Cardiac septum (tissue), 1 donor: ENCODE measurements at places on chromosomes 7 and 10.

DNA sequence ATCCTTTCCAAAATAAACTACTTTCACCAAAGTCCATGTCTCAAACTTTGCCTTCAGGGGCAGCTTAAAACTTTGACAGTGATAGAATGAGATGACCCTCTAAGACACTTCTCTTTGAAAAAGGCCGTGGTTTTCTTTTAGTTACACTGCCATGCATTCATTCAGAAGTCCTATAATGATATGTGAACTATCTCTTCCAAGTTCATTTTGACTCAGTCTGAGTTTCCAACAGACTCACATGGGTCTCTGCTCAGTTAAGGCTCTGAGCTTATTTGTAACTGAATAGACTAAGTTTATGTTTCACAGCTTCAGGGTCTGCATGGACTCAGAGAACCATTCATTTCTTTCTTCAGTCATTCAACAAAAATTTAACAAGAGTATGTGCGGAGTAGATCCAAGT lies 208.9 kb upstream of the PRSS1 start:
- no peak for DNase-seq

DNA sequence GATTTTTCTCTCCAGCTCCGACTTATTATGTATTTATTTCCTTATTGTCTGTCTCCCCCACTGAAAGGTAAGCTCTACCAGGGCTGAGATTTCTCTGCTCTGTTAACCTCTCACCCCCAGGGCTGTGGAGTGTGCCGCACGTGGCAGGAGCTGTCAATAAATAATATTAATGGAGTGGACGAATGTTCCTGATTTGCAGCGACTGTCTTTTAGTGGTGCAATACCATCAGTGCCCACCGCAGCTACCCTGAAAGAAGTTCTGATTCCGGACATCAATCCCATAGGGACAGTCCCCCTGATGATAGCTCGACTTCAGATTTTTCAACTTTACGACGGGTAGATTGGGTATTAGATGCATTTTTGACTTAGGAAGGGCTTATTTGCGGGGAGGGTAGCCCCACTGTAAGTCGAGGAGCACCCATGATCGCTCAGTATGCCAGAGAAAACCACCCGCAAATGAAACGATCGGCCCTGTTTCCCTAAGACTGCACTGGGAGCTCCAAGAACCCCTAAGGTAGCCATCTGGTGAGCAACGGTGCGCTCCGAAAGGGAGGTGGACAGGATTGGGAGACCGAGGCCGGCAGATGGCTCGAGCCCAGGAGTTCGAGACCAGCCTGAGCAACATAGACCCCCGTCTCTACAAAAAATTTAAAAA lies 986 bp upstream of the PPP2R2D start:
- DNase-seq = no peak

DNA sequence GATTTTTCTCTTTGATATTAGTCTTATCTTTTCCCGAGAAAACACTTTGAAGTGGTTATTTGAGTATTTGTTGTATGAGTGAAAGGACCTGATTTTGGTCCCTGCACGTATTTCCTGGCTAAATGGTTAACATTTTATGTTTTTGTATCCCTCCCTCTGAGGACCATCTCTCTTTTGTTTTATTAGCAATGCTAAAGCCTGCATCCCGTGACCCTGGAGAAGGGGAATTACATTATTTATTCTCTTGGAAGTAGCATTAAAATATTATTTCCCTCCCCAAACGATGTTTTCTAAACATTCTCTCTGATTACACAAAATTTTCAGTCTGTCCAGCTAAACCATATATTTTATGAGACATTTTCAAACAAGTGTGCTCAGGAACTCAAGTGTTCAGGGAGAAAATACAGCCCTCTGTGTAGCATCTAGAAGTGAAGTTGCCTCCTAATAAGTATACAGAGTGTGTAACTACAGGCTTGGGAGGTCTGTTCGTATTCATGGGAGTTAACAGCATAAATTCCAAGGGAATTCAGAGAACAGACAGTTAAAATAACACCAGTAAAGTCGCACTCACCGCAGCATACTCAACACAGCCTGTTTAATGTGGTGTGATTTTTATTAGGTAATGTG lies 163.8 kb upstream of the NPVF start:
- DNase-seq = no peak

GRCh38 chr10:11017570-11018431 lies at the start of gene CELF2:
Gene CELF2 (plus strand): TSS chr10:11017872. CDS start chr10:11018090, 218 bp downstream.
- peak; percentile 84 for DNase-seq

DNA sequence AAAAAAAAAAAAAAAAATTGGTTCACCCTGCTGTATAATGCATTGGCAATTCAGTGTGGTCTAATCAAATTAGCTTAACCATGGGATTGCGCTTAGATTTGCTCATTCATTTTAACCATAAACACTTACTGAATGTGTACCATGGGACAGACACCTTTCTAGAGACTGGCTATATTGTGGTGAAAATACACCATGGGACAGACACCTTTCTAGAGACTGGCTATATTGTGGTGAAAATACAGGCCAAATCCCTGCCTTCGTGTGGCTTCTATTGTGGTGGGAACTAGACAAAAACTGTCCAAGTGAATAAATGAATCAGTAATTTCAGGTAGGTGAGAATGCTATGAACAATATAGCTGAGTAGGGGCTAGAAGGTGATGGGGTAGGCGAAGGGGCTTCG lies 10.2 kb upstream of the REPIN1 start:
- no peak for DNase-seq

DNA sequence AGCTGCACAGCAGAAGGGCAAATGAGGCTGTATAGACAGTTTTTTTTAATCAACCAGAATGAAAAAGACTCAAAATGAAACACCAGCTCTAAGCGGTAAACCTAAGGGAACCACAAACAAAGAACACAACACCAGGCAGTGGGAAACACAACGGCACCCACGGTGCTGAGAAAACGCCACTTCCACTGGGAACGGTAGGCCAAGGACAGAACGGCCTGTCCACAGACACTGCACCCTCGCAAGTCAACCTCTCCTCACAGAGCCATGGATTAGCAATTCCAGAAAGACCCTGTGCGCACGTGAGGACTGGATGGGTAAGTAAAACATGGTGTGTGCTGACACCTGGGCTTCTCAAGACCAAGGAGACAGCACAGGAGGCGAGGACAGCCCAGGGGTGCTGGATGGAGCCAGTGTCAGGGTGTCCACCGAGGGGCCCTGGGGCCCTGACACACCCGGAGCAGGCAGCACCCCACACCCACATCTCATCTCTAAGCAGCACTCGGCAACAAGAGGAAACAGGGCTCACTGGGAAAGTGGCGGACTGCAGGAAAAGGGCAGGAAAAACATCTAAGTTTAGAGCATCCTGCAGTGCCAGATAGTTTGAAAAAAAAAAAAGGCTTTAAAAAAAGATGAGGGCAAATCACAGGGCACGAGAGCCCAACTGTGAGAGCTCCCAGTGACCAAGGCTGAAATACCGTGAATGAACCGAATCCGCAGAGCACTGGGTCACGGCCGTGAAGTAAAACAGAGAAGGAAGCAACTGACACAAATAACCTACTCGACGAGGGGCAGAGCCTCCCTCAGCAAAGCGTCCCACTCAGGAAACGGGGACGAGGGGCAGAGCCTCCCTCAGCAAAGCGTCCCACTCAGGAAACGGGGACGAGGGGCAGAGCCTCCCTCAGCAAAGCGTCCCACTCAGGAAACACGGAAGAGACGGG lies 120.2 kb downstream of the MAD1L1 start:
- no peak for DNase-seq

GRCh38 chr10:84783386-84783785 lies 455.0 kb downstream of the CCSER2 start:
- DNase-seq = no peak

GRCh38 chr10:58903071-58903470 lies 273.4 kb upstream of the PHYHIPL start:
- DNase-seq = no peak

- DNase-seq = no peak
These were observed 88.4 kb downstream of the TACC2 start for GRCh38 chr10:122077311-122077875.

DNA sequence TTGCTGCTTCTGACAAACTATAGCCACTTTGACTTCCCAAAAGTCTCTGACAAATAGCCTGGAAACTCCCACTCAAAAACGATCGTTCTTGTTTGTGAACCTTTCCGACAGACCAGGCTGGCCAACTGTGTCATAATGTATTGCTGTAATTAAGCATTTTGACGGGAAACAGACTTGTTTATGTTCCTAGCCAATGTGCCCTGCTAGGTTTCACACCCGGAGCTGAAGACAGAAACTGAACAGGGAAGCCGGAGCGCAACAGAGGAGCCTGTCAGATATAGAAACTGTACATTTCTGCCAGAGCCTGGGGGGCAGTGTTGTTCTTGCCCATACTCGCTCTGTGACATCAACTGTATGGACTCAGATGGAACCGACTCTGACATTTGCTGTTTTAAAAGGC lies 55.3 kb upstream of the C7orf33 start:
- no peak for DNase-seq

- DNase-seq = no peak
These were observed 37.6 kb downstream of the R3HCC1L start for GRCh38 chr10:98172073-98172472.

DNA sequence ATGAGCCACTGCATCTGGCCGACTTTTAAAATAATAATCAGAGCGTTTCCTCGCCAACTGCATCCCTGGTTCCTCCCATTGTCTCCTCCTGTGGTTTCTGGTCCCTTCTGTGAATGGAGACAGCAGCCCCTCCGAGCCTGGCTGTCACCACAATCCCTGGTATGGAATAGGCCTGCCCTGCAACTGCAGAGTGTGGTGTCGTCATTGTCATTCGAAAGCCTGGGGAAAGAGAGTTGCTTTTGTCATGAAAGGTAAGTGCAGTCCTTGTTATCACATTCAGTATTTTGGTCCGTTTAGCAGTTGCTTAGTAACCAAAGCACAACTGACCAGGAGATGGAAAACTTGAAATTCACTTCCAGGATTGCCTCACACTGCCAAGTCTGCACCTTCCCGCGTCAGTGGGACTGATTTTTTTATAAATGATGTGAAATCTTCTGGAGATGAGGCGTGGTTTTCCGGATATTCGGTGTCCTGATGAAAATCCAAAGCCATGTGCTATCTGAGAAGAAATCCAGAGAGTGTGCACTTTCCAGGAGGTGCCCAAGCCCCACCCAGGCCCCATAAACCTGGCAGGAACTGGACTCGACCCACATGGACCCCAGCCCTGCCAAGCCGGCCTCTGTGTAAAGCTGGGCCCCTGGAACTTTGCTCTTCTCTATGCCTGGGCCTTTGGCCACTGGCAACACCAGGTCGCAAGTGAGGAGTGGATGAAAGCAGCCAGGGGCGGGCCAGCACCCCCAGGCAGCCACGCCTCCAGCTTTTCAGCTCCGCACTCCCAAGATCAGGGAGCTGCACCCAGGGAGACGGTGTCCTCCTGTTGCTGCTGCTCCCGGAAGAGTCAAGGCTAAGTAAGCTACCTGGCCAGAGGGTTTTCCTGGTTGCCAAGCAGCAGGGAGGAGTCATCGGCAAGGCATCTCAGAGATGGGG lies 133.7 kb upstream of the SH2B2 start:
- DNase-seq = no peak

GRCh38 chr7:68671671-68672070 lies 926.6 kb upstream of the AUTS2 start:
- no peak for DNase-seq

- peak; percentile 33 for DNase-seq
These were observed 335.3 kb downstream of the GLRX3 start for GRCh38 chr10:130471486-130471885.

GRCh38 chr7:148185041-148185440 lies 405.5 kb upstream of the C7orf33 start:
- DNase-seq = no peak

GRCh38 chr7:51066405-51066882 lies 250.2 kb downstream of the COBL start:
- DNase-seq = no peak

- peak; percentile 67 for DNase-seq
These were observed 34.5 kb downstream of the MAD1L1 start for GRCh38 chr7:2198206-2198605.

DNA sequence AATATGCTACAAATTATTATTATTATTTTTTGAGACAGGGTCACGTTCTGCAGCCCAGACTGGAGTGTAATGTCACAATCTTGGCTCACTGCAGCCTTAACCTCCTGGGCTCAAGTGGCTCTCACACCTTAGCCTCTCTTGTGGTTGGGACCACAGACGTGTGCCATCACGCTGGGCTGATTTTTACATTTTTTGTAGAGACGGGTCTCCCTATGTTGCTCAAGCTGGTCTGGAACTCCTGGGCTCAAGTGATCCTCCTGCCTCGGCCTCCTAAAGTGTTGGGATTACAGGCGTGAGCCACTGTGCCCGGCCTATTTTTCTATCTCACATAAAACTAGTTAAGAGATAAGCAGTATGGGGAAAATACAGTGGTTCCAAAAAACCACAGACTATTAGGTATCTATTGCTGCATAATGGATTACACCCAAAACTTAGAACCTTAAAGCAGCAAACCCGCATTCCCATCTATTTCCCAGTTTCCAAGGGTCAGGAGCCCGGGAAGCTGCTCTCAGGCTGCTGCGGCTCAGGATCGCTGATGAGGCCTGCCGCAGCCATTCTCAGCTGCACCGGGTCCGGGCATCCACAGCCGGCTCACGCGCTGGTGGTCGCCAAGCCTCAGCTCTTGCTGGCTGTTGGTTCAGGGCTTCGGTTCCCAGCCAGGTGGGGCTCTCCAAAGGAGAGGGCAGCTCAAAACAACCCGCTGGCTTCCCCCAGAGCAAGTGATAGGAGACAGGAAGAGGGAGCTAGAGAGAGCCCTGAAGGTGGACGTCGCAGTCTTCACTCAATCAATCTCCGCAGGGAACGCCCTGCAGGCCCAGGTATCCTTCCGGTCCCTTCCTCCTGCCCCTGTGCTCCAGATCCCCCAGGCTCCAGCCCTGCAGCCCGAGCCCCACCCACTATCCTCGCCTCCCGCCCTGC lies 128.2 kb downstream of the UBE2H start:
- DNase-seq = no peak

DNA sequence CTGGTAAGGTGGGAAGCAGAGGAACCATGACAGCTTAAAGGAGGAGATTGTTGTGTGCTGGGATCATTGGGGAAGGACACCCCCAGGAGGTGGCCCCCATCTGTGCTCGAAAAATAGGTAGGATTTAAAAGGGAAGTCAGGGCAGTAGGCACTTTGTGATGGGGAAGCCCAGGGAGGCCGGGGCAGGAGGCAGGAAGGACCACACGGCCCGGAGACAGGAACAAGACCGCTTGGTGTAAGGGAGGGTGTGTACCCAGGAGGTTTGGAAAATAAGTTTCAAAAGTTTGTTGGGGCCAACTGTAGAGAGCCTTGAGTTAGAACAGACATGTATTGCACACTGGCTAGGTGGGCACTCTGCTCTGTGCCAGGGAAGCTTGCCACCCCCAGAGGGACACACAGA lies 20.7 kb downstream of the ZNF467 start:
- DNase-seq = no peak

DNA sequence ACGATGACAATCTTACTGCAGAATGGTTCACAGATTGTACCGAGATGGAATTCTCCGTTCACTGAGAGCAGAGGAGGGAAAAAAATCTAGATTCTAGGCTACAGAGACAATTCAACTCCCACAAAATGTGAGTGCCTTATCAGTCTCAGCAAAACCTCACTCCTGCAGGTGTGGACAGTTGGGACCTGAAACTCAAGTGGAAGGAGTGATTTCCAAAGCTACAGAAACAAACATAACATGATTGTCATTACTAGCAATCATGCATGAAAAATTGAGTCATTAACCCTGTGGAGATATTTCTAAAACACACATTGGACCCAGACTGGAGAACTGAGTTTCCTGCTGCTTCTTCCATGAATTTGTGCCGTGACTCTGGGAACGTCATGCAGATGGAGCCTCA lies 70.3 kb downstream of the CALML3 start:
- DNase-seq = no peak

GRCh38 chr10:101672536-101672935 lies 22.4 kb downstream of the FBXW4 start:
- DNase-seq = peak; percentile 82
